ENCODE measurements at places on chromosomes 1 and 21.

- DNase-seq, result no peak
These were observed 173.3 kb downstream of the RUNX1 start for GRCh38 chr21:34875830-34876229.

- DNase-seq, result no peak
These were observed 42.0 kb upstream of the LHX8 start for GRCh38 chr1:75092141-75092540.

- no peak for DNase-seq
These were observed 87.9 kb downstream of the CDC14A start for GRCh38 chr1:100440075-100440809.

DNA sequence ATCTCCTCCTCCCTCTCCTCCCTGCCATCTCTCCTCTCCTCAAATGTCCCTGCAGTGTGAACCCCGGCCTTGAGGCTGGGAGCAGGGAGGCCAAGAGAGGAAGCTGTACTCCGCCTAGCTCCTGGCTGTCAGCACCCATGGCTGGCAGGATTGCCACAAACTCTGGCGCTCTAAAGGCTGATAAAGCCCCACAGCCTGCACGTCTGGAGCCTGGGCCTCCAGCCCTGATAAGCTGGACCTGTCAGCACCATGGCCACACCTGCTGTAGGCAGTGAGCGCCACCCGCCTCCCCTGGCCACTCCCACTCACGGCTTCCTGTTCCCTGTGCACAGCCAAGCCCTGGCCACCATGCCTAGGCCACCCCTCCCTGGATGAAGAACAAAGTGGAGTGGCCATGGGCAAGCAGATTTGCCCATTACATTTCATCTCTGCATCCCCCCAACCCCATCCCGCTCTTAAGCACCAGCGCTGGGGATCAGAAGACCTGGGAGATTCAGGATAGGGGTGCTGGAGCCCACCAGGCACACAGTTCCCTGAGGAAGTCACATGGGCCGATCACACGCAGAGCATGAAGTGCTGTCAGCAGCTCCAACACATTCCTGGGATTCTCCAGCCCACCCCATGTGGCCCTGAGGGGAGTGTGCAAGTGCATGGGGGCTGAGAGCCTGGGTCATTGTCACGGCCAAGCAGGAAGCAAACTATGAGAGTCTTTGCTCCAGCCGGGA lies 24.2 kb upstream of the NPPB start:
- DNase-seq, result no peak

- no peak for DNase-seq
These were observed 28.5 kb downstream of the KCND3 start for GRCh38 chr1:111961016-111961415.

DNA sequence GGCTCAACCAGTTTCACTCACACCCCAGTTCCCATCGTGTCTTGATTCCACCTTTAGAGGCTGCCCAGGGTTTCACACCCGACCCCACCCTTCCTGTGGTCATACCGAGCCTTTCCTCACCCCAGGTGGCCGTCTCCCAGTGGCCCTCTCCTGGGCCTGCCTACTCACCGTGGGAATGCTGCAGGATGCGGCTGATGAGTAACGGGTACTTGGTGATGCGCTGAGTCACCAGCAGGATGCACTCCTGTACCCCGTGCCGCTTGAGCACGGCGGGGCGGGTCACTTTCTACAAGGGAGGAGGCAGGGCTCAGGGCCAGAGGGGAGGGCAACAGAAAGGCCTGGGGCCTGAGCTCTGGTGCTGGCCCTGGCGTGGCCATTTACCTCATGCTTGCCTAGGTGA lies 16.4 kb downstream of the ARHGEF2 start:
- DNase-seq, result no peak

DNA sequence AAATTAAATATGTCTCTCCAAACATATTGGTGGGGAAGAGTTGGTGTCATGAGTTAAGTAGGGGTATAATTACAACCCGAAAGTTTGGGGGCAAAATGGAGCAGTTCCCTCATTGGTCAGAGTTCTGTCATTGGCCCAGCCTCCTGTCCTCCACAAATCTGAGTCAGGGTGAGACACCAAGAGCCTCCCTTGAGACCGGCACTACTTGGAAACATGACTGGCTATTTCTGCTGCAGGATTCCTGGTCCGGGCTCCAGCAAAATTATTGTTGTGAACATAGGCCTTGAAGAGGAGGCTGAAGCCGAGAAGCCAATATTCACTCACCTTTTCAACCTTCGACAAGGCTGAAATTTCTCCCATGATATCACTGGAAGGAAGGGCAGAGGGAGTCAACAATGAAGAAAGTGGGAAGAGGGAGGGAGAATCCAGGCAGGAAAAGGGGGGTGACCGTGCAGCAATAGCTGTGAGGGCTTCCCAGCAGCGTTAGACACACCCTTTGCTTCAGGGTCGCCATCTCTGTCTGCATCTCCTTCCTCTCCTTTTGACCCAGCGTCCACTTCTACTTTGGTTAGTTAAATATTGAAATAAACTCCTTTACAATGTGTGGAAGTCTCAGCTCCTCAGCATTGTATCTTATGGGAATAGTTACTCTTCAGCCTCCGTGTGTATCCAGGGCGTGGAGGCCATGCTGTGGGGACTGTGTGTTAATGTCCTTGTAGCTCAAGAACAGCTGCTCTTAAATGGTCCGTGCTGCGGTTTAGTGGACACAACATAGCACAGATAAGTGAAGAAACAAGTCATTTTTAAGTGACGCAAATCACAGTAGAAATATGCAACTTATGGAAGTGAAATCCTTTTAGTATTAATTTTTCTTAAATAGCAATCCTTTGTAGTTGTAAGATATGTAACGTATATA lies 307.4 kb downstream of the DISC1 start:
- DNase-seq, result no peak

DNA sequence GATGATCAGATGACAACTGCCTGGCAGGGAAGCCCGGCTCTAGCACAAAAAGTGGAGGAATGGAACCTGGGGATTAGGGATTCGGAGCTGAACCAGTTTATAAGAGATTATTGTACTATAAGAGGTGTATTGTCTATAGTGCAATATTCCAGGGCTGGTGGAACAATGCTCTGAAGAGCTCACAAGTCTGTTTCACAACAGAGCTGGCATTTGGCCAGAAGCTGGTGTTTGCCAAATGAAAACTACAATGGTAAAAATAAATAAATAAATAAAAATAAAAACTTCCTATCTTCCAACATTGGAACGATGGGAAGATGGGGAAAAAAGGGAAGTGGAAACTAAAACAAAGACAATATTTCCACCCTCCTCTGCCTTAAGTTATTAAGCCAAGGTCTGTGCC lies 73.5 kb downstream of the CHODL start:
- no peak for DNase-seq

DNA sequence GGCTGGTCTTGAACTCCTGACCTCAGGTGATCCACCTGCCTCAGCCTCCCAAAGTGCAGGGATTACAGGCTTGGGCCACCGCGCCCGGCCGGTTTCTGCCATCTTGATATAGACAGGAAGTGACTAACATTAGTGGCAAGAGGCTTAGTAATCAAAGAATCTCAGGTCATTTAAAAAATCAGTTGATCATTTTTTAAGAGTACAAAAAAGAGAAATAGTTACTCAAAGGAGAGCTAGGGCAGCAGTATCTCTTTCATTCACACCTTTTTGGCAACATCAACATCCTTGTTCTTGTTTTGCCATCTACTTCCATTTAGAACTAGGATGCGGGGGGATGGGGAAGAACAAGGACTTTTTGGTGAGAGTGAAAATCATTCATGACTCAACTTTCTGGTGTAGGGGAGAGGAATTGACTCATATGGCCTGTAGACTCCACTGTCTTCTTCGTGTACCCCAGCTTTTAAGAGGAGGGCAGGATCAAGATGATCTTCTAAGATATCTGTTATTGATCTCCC lies 8.8 kb downstream of the FCRLB start:
- no peak for DNase-seq

GRCh38 chr1:203082571-203083462 lies 3.0 kb downstream of the MYOG start:
- DNase-seq, result no peak

- no peak for DNase-seq
These were observed 651.6 kb downstream of the NPHP4 start for GRCh38 chr1:5340560-5341130.

Data from NCI-H2081 treated with DMSO at 0.1 percent for 48 hours (cell line).